ENCODE measurements at places on chromosomes 12 and 14.
A peak's percentile ranks its signal among the peaks of the same experiment; 100 is the strongest.

- DNase-seq, result no peak
Measured at GRCh38 chr12:104496336-104496735, 39.6 kb downstream of the CHST11 start.

DNA sequence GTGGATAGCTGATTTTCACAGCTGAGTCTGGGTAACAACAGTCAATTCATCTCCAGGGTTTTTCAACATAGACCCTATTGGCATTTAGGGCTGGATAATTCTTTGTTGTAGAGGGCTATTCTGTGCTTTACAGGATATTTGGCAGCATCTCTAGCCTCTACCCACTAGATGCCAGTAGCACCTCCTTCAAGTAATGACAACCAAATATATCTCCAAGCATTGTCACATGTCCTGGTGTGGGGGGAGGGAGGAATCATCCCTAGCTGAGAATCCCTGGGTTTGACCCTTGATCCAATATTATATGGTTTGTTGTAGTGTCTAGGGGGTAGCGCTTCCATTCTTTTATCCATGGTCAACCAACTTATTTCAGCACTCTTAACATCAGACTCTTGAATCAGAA lies 157.2 kb downstream of the ANO4 start:
- DNase-seq, result no peak

DNA sequence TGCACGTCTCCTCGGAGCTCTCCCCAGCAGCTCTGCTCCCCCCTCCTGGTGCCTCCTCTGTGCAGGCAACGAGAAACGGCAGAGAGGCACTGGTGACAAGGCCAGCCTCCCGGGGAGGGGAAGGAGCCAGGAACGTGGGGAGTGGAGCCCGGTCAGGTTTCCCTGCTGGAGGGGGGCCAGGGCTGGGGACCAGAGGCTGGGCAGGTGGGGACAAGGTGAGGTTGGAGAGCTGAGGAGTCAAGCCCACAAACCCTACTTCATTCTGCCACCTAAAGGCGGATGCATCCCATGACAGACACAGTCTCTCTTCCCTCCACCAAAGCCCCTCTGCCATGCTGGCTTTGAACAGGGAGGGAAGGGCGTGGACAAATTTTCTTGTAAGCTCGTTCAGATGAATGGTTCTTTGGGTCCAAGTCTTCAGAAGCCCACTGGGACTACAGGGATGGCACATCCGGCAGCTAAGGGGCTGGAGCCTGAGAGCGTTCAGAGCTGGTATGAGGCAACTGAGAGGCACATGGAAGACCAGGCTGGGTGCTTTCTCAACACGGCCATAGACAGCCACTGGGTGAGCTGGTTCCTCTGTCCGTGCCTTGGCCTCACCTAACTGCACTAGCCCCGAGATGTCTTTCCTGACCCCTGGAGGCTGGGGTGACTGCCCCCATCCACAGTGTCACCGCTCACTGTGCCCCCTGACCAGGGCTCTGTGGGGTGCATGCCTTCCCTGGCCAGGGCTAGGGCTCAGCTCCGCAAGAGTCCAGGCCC lies 105.9 kb downstream of the RBM19 start:
- DNase-seq, result no peak

DNA sequence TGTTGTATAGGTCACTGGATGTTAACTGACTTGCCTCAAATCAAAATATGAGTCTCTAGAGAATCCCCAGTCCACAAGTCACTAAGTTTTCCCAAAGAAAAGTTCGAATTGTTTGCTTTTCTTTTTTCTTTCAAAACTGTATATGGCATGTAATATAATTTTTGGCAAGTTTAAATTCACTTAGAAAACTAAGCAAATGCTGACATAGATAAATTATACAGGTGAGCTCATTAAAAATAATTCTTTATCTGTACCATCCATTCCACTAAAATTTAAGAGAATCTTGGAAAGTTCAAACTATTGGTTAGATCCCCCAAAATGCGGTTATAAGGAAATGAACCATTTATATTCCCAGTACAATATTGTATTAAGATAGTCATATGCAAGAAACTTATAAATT lies 145.6 kb upstream of the AMIGO2 start:
- DNase-seq, result no peak

GRCh38 chr12:116697305-116697704 lies 40.6 kb downstream of the SPRING1 start:
- DNase-seq, result peak; percentile 69

DNA sequence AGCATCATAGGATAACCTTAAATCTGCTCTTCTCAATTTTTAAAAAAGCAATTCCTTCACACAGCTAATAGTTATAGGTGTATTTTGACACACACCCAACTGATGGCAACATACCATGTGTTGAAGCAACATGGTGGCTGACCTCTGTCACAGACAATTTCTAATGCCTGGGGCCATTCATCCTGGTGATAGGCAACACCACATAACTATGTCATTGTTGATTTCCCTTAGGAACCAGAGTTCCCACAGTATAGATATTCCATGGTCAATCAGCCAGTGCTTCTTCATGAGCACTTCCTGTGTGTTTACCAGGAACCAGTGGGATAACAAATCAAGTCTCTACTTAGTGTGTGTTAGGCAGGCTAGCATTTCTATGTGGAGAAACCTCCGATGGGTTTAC lies 88.3 kb downstream of the FIGNL2 start:
- no peak for DNase-seq

DNA sequence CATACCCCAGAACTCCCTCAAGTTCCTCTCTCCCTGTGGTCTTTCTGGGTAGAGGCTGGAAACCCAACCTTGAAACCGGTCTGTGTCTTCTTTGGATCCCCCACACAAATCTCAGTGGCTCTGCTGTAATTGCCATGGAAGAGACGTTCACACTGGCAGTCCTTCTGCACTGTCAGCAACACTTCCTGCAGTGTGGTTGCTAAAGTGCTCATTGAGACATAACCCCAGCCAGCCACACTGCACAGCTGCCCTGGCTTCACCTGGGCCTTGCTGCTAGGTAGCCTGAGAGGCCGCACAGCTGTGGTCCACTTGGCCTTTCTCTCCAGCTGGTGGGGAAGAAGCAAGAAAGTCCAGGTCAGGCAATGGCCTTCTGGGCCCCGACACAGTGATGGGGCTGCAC lies 2.4 kb downstream of the GZMH start:
- no peak for DNase-seq

DNA sequence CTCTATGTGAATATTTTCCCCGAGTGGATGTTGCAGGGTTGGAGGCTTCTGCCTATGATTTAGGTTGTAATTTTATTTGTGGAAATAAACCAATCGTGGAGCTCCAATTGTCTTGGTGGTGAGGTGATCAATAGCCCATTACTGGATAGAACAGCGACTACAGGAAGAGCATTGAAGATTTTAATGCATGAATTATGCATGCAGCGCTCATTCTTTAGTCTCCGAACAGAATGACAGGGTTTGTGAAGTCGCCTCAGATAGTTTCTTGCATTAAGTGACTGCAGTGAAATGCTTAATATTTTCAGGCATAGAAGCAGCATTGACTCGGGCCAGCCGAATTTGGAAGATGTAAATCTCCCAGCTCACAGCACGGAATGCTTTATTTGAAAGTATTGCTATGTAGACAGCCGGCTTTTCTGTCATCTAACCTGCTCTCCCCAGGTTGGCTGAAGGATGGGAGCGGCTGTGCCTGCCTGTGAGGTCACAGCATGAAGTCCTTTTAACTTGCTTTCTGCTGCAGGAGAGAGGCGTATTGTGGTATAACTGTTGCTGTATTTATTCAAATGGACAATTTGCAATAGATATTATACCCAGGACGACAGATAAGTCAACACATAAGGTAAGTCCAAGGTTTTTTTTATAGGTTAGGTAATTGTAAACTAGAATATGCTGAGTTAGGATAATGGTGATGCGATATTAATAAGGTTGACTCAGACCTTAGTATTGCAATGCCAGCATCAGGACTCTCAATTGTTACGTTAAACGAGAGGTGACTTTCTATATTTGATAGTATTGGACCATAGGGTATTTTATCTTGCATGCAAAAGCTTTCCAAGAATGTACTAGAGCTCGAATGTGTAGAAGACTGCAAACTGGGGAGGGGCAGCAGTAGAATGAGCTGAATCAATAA lies 135.7 kb downstream of the CNTN1 start:
- DNase-seq, result peak; percentile 2

DNA sequence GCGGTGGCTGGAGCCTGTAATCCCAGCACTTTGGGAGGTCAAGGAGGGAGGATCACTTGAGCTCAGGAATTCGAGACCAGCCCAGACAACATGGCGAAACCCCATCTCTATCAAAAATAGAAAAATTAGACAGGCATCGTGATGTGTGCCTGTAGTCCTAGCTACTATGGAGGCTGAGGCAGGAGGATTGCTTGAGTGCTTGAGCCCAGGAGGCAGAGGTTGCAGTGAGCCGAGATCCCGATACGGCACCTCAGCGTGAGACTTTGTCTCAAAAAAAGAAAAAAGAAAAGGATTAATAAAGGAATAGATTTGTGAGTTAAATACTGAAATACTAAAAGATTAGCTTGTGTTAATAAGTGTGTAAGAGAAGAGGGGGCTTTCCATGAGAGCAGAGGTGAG lies 29.4 kb downstream of the RPGRIP1 start:
- DNase-seq, result no peak

GRCh38 chr12:10179776-10180181 lies 947 bp downstream of the TMEM52B start:
- DNase-seq, result no peak

DNA sequence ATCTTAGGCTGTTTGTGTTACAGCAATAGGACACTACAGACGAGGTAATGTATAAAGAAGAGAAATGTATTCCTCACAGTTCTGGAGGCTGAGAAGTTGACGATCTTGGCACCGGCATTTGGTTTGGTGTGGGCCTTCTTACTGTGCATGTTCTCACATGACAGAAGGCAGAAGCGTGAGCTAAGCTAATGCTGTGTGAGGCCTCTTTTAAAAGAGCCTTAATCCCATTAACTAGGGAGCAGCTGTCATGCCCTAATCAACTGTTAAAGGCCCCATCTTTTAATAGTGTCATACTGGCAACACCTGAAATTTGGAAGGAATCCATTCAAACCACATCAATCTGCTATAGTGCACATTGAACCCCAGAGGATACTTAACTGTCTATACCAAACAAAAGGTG lies 992.9 kb downstream of the GALC start:
- DNase-seq, result no peak

GRCh38 chr14:61279082-61279481 lies 2.1 kb downstream of the TMEM30B start:
- DNase-seq, result no peak

DNA sequence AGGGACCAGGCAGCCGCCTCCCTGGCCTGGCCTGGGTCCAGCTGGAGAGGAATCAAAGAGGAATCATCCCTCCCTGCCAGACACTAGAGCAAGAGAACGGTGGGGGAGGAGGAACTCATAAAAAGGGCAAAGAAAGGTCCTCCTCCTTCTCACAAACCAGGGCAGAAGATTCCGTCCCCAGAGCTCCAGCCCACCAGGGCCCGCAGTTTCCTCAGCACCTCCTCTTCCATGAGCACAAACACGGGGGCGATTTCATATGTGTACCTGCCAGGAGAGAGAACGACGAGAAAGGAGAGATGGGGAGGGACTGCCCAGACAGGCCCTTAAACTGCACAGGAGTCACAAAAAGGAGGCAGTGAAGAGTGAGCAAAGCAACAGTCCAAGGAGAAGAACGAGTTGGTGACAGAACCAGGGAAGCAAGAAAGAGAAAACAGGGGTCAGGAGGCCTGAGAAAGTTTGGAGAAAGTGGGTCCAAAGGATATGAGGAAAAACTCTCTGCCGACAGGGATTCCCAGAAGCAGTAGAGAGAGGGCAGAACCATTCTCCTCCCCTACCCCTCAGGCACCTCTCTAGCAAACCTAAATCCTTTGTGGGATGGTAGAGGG lies 8.7 kb upstream of the ZNF740 start:
- DNase-seq, result no peak

DNA sequence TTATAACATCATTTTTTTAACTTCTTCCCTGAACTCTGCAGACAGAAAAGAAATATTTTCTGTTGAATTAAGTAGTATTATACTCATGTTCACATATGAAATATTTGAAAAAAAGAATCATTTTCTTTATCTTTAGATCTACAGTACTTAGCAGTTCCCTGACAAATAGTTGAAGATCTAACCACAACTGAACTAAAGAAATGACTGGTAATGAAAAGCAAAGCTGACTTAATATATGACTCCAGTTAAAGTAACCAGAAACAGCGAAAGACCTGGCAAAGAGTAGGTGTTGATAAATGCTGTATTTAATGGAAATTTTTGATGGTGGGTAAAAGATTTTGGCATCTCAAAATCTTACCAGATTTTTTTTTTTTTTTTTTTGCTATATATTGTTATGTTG lies 207.1 kb upstream of the SLC16A7 start:
- DNase-seq, result no peak

GRCh38 chr14:74542056-74542685 lies 48.6 kb downstream of the ISCA2 start:
- DNase-seq, result no peak
